CD14-positive monocyte (primary cell): ENCODE measurements at places on chromosomes 7 and 10. TPM values are rescaled to one million over a fixed set of nuclear protein-coding genes. Genes with fewer than 3 reads are reported as not detected.

ZNF518A gene
- polyA plus RNA-seq: 15.8 TPM

MSS51 gene
- polyA plus RNA-seq: not detected

AEBP1 gene
- polyA plus RNA-seq: 0.08 TPM in 2 replicates

SPDYE2 gene
- 0.04 TPM in 1 of 2 replicates, not detected in the other for polyA plus RNA-seq

HTR5A gene
- polyA plus RNA-seq: not detected in 2 replicates
